Mucosa of descending colon (tissue), 3 donors: ENCODE measurements at places on chromosomes 11 and 22.

DNA sequence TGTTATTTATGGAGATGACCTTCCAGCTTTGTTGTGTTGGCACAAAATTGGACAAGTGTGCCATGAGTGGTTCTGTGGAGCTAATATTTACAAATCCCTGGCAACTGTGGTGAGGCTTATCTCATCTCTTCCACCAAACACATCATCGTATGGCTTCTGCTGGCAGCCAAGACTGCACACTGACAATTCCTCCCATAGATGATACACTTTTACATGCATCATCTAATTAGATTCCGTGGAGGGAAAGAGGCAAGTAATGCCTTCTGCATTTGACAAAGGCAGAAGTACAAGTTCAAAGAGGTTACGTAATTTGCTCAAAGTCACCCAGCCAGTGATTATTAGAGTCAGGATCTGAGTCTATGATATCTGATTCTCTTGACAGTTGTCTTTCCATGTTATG, 62.7 kb upstream of the KIRREL3 start:
- no peak for DNase-seq

DNA sequence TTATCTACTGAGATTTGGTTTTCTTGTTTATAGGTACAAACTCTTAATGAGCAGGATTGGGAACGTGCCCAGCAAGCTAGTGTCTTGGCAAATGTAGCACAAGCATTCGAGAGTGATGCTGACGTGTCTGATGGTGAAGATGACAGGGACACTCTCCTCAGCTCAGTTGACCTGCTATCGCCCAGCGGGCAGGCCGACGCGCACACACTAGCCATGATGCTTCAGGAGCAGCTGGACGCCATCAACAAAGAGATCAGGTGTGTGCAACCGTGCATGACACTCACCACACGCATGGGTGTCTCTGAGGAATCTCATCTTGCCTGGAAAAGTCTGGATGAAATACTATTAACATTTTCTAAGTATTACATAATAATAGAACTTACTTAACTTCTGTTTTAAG, 54.7 kb upstream of the CTTN start:
- no peak for DNase-seq

- no peak for DNase-seq
Measured at GRCh38 chr11:16933756-16934603, 80.2 kb downstream of the PLEKHA7 start.

GRCh38 chr11:1480191-1480554, 6.4 kb downstream of the MOB2 start:
- DNase-seq = no peak

DNA sequence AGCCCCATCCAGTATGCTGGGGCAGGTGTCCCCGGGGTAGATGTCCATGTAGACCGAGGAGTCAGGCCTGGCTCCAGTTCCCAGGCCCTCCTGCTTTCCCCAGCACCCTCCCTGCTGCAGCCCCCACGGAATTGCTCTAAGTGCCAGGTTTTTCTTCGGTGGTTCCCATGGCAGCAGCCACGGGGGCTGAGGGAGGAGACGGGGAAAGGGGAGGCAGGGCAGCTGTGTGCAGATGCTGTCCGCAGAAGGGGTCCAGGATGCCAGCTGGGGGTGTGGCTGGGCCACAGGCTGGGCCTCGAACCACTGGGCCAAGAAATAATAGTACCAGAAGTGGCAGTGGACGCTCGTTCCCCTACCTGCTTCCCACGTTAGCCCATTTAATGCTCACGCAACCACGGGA, 25.0 kb downstream of the SHISAL1 start:
- DNase-seq = no peak

DNA sequence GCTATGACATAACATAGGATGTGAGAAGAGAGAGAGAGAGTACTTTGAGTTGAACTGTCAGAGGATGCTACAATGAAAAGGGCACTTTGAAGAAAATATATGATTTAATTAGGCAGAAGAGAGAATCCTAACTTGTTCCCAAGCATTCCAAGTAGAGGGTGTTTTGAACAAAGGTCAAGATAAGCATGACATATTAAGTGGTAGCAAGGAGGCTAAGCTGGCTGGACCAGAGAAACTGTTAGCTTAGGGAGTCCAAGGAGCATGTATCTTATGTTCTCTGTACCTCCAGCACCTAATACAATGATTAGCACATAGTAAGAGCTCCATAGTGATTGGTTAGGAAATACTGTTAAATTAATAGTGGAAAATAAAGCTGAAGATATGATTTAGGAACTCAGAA, 479.6 kb downstream of the TMEM135 start:
- no peak for DNase-seq

DNA sequence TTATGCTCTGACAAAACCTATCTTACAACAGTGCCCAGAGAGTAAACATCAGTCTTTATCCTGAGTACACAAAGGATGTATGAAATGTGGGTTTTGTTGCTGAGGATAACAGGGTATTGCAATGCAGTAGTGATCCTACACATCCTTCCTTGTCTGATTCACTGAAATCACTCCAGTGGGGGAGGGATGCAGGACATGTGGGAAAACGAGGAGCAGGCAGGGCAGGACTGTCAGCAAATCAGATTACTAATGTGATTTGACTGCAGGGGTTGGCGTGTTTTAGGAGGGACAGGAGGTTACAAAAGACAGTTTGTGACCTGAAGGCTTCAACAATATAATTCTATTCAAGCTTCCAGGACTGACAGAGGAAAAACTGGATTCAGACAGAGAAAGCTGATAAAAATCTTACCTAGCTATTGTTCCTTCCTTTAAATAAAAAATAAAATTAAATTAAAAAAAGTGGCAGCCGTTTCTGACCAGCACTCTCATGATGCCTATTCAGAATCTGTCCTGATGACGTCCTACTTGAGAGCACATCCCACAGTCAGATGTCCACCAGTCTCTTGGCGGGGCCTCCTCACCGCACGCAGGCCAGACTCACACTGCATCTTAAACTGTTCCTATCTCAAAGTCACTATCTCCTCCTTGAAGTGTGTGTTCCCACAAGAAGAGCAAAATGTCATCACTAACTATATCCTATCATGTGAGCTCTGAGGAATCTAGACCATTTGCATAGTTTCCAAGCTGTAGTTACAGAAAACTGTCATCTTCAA, 50.6 kb upstream of the MN1 start:
- DNase-seq = no peak

DNA sequence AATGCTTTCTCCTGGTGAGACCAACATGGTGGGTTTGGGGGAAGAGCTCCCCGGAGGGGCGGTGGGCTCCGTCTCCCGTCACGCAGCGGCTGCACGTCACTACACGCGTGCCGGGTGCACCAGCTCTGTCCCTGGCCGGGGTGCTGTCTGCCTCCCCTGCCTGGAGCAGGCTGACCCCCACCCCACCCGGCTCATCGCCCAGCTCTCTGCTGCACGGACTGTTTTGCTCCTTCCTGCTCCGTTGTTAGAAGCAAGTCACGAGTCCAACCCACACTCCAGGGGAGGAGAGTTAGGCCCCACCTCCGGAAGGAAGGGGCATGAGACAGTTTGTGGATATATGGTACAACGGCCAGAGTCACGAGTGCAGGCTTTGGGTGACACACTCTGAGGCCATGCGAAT, 364.9 kb downstream of the BRD1 start:
- no peak for DNase-seq

DNA sequence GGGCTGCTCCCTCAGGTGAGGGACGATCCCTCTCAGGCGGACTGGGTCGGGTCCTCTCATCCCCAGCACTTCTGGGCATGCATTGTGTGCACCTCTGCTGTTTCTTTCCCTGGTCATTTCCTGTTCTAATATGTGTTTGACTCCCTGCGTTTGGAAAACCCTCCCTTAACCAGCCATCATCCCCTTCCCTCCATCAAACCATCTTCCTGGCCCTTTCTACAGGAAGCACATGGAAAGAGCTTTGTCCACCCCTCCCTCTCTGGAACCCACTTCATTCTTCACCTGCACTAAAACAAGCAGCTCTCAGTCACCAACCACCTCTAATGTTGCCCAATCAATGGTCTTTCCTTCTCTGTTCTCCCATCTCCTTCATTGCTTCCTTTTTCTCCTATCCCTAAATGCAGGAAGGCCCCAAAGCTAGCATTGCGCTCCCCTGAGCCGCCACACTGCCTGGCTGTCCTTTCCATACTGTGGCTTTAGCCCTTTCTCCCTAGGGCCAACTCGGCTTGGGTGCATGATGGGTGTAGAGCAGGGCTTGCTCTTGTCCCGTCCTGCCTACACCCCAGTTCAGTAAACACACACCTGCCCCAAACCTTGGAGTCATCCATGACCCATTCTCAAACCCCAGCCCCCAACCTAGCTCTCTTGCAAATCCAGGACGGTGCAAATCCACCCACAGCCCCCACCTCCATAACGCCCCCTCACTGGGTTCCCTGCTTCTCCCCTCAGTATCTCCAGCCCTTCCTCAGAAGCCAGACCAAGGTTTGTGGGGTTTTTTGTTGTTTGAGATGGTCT, 5.4 kb upstream of the GAS2L1 start:
- DNase-seq = no peak

- no peak for DNase-seq
Measured at GRCh38 chr11:134670961-134671370, 258.9 kb upstream of the B3GAT1 start.

DNA sequence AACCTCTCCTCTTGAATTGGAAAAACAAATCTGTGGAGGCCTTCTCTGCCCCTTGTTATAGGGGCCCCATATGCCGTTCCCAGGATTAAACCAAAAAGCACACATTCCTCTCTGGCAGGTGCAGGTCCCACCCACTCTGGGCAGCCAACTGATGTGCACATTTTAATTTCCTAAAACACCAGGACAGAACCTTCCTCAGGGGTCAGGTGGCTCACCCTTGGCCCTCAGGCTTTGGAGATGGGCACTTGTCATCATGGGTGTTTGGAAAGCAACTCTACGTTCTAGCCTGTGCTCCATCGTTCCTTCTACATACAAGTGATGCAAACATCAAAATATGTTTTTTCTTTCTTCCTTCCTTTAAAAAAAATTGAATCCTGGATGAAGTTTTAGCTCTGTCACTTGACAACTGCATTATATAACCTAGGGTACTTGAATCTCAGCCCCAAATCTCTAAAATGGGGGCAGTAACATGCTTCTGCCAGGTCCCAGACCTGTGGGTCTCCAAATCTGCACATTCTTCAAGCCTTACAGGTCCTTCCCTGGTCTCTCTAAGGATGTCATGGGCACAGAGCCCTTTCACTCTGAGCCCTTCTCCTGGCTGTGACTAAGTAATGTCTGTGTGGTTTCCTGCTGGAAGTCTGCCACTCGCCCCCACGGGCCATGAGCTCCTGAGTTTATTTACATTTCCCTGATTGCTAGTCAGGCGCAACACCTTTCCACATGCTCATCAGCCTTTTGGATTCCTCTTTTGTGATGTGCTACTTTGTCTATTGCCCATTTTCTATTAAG, 43.8 kb downstream of the KCNQ1OT1 start:
- no peak for DNase-seq

DNA sequence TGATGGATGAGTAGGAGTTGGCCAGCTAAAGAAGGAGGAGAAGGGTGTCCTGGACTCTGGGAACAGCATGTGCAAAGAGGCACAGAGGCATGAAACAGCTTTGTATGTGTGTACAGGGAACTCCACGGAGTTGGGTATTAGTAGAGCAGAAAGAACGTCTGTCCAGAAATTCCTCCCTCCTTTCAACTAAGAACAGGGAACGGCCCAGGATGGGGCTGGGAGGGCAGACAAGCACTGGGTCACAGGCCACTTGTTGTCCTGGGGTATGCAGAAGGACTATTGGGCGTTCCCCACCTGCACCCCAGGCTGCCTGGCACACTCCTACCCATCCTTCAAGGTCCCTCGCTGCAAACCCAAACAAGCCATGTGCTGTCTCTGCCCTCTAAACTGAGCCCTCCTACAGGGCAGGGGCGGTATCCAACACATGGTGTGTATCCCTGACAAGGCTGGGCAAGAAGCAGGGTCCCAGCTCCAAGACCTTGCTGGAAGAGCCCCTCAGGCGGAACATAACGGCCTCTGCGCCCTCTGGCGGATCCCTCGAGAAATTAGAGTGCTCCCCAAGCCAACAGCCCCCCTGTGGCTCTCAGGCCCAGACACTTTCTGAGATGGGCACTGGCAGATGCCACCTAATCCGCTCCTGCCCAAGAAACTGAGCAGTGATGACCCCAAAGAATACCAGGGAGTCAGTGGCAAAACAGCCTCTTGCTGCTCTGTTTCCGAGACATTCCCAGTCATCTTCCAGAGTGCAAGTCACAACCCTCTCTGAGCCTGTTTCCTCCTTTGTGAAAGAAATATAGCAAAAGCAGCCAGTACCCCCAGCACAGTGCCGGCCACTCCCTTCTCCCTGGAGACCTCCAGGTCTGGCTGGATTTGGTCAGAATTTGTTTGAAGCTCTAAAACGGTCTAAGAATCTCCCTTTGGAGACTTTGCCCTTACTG, 1.6 kb upstream of the ELFN2 start:
- DNase-seq = peak; percentile 62

DNA sequence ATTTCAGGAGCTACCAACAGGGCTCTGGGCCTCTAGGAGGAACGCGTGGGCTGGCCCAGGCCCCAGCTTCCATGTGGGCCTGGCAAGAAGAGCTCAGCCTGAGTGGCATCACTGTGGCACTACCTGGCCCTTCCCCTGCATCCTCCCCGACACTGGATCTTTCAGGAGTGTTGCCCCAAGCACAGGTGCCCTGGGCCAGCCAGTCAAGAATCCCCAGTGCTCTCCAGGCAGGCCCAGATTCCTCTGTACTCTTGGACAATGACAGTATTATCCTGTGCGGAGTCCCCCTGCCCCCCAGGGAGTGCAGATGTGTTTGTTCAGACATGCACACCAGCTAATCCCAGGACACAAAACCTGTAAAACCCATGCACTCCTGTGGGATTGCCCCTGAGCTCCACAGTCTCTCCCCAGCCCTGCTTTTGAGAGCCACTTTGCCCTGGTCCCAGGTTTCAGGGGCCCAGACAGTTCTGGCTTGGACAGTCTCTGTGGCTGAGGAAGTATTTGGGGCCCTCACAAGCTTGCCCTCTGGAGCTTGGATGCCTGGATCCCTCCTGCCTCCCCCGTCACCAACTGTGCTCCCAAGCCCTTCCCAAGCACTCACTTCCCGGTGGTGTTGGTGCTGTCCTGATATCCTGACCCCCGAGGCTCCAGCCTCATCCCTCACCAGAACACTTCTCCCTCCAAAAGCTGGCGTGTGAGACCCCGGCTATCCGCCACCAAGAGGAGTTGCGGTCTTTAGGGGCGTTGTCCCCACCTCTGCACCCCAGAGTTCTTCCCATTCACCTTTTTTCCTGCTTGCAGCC, 39.9 kb downstream of the KCNC1 start:
- DNase-seq = no peak

DNA sequence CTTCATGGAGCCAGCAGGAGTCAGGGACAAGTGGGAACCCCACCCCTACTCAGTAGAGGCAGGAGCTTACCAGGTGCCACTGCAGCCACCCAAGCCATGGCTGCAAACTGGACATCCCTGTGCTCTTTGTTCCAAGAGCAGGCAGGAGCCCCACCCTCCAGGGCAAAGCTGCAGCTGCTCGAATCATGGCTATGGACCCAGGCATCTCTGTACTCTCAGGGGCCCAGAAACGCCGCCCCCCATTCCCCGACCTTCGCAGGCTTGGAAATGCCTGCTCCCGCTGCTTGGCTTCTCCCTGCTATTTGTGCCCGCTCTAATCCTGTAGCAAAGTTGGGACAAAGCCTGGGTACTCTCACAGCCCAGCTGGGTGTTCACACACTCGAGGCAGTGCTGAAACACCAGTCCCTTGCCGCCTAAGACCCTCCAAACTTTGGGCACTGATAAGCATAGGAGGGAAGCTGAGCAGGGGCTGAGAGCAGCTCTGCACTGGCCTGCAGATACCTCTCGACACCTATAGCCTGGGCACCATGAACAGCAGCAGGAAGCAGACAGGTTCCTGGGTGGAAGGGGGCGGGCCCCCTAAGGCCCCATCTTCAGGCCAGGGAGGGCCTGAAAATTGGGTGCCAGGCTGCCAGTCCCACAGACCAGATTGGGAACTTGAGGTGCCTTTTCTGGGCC, 402.4 kb downstream of the LRRC4C start:
- peak; percentile 26 for DNase-seq

- no peak for DNase-seq
Measured at GRCh38 chr11:134647066-134647743, 235.2 kb upstream of the B3GAT1 start.
